Lower lobe of right lung (tissue), 2 donors: ENCODE measurements at places on chromosomes 1 and 21. TPM values are rescaled to one million over a fixed set of nuclear protein-coding genes. Genes with fewer than 3 reads are reported as not detected.

GRCh38 chr1:149986486-149987296 is 23.8 kb downstream of the OTUD7B start:
- no peak for DNase-seq

DNA sequence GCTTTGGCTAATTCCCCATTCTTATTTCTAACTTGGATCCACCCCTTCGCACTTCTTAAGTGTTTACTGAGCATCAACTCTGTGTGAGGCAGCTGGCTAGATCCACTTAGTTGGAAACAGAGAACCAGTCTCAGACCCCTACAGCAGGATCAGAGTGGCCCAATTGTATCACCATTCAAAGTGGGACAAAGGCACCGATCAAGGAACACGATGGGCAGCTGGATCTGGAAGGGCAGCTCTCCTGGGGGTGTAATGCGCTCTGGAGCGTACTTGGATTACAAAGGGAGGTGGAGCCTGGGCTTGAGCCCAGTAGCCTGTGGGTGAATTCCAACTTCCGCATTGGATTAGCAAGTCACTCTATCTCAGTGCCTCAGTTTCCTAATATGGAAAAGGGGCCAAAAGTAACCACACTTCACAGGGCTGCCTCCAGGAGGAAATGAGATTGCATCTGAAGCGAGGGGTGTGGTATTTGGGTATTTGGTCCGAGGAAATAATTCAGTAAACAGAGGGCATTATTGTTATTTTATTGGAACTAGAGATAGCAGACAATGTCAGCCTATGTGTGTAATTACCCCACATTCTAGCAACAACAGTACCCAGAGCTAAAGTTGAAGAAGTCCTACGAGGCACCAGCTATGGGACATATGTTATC is 11.9 kb downstream of the ECE1 start:
- no peak for DNase-seq

- no peak for DNase-seq
Observed at GRCh38 chr1:229155472-229155871, 115.4 kb upstream of the RAB4A start.

Gene CD160
- 1.1 TPM for total RNA-seq
